ENCODE measurements at places on chromosomes 4 and X.

DNA sequence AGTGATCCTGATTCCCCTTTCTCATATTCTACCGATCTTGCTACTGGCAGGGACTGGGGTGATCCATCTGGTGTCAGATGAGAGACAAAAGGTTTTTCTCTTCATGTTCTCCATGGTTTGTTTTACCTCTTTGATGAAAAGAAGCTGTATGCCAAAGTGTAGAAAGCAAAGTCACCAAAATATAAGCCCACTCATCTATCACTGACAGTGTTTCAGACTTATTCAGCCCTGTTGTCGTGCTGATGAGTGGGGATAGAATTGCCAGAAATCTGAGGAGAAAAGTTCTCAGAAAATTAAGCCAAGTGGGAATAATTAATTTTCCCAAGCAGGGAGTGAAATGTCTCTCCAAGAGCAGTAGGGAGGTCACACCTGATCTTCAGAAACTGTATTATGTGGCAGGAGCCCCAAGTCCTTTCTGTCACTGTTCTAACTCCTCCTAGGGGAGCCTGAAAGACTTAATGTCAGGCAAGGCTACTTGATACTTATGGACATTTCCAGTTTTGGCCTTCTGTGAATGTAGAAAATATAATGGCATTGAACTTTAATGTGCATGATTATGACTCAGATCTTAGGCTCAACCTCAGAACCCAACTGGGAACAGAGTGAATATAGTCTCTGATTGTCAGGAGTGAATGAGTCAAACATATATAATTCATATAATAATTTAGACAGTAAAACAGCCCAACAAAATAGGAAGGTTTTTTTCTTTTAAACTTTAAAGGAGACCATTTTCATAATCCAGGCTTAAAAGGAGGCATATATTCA lies 298.1 kb downstream of the ANKRD50 start:
- DNase-seq = no peak

DNA sequence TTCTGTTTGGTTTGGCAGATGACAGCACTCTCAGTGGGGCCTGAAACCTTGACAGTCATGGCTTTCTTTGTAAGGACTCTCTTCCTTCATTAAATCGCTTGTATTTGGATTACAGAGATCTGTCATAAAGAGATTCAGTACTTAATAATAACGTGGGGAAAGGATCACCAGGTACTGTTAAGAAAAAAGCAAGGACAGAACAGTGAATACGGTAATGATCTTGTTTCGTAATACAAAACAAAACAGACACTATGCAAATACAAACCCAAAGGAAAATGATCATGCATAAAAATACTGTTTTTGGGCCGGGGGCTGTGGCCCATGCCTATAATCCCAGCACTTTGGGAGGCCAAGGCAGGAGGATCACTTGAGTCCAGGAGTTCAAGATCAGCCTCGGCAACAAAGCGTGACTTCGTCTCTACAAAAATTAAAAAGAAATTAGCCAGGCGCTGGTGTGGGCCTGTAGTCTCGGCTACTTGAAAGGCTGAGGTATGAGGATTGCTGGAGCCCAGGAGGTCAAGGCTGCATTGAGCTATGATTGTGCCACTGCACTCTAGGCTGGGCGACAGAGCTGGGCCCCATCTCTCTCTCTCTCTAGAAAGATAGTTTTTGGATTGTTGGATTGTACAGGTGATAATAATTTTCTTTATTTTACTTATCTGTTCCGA lies 64.6 kb downstream of the TRAPPC11 start:
- DNase-seq = no peak

- DNase-seq = no peak
These were observed 52.8 kb upstream of the TAB3 start for GRCh38 chrX:30941898-30942297.

DNA sequence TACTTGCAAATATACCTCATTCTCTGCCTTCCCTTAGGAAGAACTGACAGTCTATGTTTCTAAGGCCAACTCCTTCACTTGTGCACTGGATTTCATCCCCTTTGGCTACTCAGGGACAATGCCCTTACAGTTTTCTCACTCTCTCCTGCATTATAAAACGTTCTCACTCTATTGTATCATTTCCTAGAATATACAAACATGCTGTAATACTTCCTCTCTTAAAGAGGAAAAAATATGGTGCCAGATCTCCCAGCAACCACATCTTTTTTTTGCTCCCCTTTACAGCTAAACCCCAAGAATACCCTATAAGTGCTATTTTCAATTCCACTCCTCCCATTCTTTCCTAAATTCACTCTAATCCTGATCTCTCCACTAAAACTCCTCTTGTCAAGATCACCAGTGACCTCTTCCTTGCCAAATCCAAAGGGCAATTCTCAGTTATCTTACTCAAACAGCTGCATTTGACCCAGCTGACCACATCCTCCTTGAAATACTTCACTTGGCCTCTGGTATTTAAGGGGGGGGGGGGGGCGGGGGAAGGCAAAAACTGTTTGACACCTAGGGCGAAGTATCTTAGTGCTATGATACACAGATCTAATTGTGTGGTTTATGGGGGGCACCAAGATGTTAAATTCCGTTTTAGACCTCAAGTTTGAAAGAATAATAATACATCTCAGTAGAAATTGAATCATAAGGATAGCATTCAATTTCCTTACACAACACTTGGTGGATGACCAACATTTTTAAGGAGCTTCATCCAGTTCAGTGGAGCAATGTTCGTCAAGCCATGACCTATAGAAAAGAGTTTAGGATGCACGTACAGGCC lies 1.6 kb downstream of the RCHY1 start:
- DNase-seq = no peak

DNA sequence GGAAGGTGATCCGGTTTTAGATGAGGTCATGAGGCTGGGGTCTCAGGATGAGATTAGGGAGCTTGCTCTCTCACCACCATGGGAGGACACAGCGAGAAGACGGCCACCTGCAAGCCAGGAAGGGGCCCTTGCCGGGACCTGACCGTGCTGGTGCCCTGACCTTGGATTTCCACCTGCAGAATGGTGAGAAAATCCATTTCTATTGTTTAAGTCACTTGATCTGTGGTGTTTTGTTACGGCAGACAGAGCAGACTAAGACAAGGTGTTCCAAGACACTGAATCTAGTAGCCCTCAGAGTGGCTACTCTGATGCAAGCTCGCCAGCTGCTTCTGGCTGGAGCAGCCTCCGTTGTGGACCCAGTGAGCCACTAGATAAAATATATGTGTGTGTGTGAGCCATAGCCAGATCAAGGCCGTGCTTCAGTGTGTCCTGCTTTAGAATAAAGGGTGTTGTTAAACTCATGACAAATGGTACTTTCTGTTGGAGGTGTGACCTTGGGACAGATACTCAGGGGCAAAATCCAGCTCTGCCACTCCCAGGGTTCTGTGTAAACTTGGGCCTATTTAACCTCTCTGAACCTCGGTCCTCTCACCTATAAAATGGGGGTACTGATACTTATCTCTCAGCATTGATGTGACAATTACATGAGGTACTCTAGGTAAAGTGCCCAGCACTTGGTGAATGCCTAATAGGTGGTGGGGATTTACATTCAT lies 67.9 kb upstream of the STX18 start:
- no peak for DNase-seq

- DNase-seq = no peak
These were observed 1234.6 kb downstream of the FAM133A start for GRCh38 chrX:94908648-94909047.

GRCh38 chr4:85210353-85210752 lies 243.9 kb upstream of the WDFY3 start:
- DNase-seq = no peak

GRCh38 chrX:73577361-73577760 lies 14.4 kb downstream of the CHIC1 start:
- DNase-seq = no peak

Measured in CD4-positive, alpha-beta T cell treated with Interleukin-6 for 4 hours (primary cell).